Stimulated activated CD4-positive, alpha-beta T cell treated with anti-CD3 and anti-CD28 coated beads, Interleukin-1b, Interleukin-23, amount 100 ng/mL, for 1 hour (primary cell): ENCODE measurements at places on chromosomes 3 and 15.

DNA sequence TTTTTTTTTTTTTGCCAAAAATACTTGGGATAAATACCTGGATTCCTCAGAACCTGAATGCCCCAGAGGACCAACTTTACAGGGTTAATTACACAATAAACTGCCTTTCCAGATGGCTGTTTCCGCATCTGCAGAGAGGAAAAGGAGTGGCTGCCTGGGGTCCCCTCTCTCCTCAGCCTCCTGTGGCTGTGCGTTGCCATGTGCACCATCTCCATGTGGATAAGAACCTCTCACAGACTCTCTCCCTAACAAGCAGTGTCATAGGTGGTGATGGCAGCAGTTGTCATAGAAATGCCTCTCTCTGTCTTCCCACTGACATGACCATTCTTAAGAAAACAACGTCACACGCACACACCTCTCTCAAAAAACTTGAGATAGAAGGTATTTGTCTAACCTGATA, 179.4 kb downstream of the RPLP1 start:
- DNase-seq: no peak

DNA sequence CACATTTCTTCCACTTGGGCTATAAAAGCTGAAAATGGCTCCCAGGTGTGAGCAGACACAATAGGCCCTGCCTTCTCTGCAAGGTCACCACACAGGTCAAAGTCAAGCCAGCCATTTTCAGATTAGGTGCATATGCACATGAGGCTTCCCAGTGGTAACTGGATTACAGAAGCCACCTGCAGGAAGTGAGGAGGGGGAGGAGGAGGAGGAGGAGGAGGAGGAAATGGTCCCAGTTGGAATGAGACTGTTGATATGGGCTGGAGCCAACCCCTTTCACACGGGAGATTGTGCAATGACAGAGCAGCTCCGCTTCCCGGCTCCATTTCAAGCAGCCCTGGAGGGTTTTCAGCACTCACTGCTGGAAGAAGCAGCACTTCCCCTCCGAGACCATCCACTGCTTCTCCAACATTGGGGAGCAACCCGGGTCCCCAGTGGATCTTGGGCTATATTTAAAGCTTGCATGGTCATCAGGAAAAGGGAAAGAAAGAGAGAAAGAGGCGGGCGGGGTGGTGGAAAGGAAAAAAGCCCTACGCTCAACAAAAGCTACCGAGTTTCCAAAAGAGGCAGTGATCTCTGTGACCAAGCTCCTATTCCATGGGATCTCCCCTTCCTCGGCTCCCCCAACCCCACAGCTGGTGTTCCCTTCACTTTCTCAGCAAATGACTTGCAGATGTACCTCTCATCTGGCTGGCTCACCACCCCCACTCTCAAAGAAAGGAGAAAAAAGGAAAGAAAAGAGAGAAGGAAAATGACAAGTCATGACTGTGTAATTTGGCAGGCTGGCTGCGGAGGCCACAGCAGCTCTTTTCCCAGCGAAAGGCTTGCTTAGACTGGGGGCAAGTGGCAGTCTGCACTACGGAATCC, 58.3 kb downstream of the LRIG1 start:
- no peak for DNase-seq

DNA sequence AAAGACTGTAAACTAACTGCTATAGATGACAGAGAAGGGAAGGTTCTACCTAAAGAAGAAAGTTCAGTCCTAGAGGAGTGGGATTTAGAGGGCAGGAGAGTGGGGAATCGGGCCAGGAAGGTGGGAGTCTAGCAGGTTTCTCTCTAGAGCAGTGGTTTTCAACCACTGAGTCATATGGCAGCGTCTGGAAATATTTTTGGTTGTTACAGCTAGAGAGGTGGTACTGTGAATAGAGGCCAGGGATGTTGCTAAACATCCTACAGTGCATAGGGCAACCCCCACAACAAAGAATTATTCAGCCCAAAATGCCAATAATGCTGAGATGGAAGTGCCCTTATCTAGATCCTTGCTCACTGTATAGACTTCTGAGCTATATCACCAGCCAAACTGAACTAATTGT, 28.7 kb downstream of the ATP1B3 start:
- DNase-seq: no peak

DNA sequence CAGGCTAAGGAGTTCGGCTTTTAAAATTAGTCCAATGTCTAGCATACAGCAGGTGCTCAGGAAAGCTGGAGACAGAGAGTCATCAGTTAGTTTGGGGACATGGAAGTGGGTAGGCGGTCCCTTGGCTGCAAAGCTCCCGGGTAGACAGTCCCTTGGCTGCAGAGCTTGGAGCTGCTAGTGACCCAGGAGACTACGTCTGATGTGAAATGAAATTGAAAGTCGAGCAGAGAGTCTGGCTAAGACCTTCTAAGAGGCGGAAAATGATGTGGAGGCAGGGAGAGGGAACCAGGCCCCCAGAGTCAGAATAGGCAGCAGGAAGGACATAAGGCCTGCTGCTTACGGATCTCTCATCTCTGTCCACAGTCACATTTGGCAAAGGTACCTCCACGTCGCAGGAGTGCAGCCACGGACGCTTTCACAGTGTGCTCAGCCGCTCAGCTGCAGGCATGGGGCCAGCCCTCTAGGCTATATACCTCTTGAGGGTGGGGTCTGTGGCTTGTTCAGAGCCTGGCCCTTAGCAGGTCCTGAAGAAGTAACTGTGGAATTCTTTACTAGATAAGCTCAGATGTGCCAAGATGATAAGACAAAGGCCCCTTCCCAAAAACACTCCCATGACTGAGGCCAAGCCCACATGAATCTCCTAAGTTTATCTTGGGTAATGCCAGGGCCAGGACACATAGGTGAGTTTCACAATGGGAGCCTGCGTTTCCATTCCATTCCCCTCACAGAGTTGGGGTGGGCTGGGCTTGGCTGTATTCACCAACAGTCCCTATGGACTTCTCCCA, 131.7 kb downstream of the XXYLT1 start:
- no peak for DNase-seq

DNA sequence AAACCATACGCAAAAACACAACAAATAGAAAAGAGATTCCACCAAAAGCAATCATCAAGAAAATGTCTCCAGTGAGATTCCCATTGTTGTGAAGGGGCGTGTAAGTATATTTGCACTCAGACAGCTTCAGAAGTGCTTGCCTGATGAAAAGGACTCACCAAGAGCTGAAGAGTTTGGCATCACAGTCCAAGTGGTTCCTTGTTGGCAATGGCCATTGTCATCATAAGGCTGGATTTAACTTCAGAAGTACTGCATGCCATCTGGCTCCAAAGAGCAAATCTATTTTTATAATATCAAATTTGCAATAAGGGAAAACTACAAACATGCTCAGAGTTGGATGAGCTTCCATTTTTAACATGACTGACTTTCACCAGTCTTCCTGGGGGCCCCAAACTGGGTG, 505.3 kb upstream of the NR2F2 start:
- DNase-seq: no peak

GRCh38 chr3:193229851-193230420, 11.1 kb upstream of the PLAAT1 start:
- DNase-seq: no peak
